ENCODE measurements at places on chromosomes 3 and 15.

GRCh38 chr15:81152799-81153198 lies 18.7 kb downstream of the CFAP161 start:
- no peak for DNase-seq

GRCh38 chr15:63638839-63639238 lies 41.7 kb downstream of the FBXL22 start:
- no peak for DNase-seq

GRCh38 chr3:47128137-47128536 lies 35.8 kb downstream of the SETD2 start:
- DNase-seq = no peak

- no peak for DNase-seq
Measured at GRCh38 chr3:36893826-36894225, 51.0 kb downstream of the TRANK1 start.

DNA sequence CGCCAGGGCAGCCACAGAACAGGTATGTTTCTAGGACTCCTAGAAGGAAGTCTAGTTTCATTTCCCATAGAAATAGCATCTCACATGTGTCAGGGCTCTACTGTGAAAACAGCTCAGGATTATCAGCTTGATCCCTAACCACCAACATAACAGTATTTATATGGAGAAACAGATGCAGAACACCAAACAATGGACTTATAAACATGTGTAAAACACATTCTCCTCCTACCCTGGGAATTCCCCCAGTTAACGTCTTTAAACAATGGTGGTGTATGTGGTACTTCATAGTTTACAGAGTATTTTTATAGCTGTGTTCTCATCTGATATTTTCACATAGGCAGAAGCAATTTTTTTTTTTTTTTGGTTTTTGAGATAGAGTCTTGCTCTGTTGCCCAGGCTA lies 9.7 kb downstream of the TNFSF10 start:
- no peak for DNase-seq

- DNase-seq = no peak
Measured at GRCh38 chr3:190722181-190722905, 140.2 kb downstream of the GMNC start.

- no peak for DNase-seq
Measured at GRCh38 chr3:195845483-195845882, 33.8 kb upstream of the MUC4 start.

DNA sequence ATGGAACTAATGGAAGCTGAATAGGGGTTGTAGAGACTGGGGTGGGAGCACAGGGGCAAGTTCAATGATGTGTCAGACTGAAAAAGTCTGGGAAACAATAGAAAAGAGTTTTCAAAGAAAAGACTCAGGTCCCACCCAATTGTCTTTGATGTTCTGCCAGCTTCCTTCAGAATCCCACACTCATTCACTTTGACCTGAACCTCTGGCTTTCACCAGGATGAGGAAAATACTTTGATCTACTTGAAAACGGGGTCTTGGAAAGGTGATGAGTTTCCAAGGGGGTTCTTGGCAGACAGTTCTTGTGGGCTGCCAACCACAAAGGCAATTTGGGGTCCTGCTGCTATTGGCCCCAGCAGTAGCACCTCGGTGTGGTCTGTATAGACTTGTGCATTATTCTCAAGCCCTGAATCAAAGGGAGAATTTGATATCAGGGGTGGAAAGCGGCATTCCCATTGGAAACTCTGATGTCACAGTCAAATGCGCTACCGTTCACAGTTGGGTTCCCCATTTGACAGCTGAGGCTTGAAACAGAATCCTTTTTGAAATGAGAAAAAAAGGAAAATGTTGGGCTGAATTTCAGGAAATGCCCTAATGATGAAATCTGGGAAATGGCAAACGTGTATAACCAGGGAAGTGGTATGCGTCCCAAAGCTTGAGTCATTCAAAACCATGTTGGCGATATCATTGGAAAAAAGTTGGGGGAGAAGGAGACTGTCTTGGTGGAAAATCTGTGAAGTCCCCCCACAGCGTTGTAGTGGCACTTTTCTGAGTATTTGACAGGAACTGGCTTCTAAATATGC lies 229.2 kb upstream of the LRTM1 start:
- no peak for DNase-seq

DNA sequence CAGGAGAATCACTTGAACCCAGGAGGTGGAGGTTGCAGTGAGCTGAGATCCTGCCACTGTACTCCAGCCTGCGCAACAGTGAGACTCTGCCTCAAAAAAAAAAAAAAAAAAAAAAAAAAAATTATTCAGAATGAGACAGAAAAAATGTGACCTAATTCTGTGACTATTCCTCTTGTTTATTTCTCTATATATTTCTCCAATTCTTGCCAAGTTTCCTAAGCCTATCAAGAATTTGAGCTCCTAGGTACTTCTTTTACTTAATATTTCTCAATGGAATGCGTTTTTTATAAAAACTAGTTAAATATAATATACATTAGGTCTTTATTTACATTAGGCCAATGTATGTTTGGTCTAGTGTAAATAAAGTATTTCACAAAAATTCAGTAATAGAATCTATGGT lies 86.8 kb downstream of the NAALADL2 start:
- DNase-seq = no peak

- no peak for DNase-seq
Measured at GRCh38 chr3:102136183-102136582, 286.9 kb downstream of the NFKBIZ start.

- DNase-seq = no peak
Measured at GRCh38 chr3:157491136-157491535, 12.1 kb downstream of the VEPH1 start.
